ENCODE measurements at places on chromosomes 4 and X. TPM values are rescaled to one million over a fixed set of nuclear protein-coding genes. Genes with fewer than 3 reads are reported as not detected.

The NAA11 gene
- total RNA-seq, result not detected

The ASB12 gene
- not detected for total RNA-seq

The TGIF2LX gene
- total RNA-seq, result not detected

The AR gene
- total RNA-seq, result 0.25 TPM

The COX7B gene
- total RNA-seq, result 228 TPM

The HELT gene
- total RNA-seq, result not detected

The HERC5 gene
- total RNA-seq, result 6.6 TPM

The TNMD gene
- not detected for total RNA-seq

The NPY1R gene
- 1.7 TPM for total RNA-seq

The TCEAL2 gene
- 3.8 TPM for total RNA-seq

The TMEM31 gene
- total RNA-seq, result not detected

The SPANXB1 gene
- total RNA-seq, result not detected

The AREG gene
- total RNA-seq, result 95.3 TPM
